ENCODE measurements at places on chromosomes 13 and 19. TPM values are rescaled to one million over a fixed set of nuclear protein-coding genes. Genes with fewer than 3 reads are reported as not detected.

GRCh38 chr13:109403012-109403421, 383.4 kb downstream of the IRS2 start:
- no peak for DNase-seq

DNA sequence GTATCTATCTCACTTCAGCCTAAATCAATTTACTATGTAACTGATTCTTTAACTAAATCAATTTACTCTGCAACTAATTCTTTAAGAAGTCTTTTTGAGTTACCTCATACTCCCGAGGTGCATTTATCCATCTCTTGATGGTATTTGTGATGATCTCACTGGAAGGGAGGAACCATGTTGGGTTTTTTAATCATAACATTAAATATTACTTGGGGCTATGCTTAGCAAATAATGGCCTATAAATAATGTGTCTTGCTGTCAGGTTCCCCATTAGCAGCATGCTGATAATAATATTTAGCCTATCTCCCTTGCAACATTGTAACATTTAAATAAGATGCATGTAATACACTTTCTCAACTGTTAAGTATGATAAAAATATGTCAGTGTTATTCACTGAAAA, 411.3 kb downstream of the SLITRK1 start:
- no peak for DNase-seq

GRCh38 chr13:114082849-114083645, 49.4 kb downstream of the RASA3 start:
- DNase-seq: no peak

GRCh38 chr13:97880311-97880675, 73.2 kb upstream of the IPO5 start:
- no peak for DNase-seq

- no peak for DNase-seq
Measured at GRCh38 chr19:45477186-45477585, 9.4 kb downstream of the FOSB start.

GRCh38 chr19:48918071-48918470, 15.4 kb upstream of the DHDH start:
- no peak for DNase-seq

The FXYD1 gene
- total RNA-seq: not detected

The HSD11B1L gene
- 18.8 TPM for total RNA-seq
